ENCODE measurements at places on chromosomes 4 and X.

- ATAC-seq: no peak
These were observed 275.9 kb upstream of the VCX3A start for GRCh38 chrX:6810776-6811175.

DNA sequence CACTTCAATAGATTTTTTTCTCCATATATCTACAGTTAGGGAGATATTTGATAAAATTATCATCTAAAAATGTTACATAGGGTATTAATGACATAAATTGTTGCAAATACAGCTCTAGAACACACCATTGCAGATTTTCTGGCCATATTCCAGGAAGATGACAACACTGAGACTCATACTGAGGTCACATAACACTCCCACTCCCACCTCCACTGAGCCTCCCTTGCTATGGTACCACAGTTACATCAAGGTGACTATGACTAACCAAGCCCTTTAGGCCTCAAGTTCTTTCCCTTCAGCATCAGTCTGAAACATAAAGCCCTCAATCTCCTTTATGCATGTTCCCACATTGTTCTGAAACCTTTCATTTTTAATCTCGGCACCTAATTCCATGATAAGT is 932.0 kb upstream of the IGFBP7 start:
- ATAC-seq: no peak

DNA sequence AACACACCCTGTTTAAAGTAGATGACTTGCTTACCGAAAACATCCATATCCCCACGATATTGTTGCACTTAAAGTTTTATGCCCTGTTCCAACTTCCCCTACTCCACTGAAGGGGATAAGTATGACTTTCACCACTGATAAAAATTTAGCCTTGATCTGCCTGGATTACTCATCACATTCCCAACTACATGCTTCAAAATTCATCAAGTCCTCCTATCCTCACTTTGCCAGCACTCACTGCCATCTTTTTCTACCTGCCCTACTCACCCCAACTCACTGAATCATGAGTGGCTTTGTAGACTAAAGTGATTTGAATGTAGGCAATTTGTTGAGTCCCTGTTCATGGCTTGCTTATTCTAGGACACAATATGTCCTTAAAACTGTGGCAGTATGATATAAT is 12.2 kb upstream of the GPRIN3 start:
- ATAC-seq: no peak

DNA sequence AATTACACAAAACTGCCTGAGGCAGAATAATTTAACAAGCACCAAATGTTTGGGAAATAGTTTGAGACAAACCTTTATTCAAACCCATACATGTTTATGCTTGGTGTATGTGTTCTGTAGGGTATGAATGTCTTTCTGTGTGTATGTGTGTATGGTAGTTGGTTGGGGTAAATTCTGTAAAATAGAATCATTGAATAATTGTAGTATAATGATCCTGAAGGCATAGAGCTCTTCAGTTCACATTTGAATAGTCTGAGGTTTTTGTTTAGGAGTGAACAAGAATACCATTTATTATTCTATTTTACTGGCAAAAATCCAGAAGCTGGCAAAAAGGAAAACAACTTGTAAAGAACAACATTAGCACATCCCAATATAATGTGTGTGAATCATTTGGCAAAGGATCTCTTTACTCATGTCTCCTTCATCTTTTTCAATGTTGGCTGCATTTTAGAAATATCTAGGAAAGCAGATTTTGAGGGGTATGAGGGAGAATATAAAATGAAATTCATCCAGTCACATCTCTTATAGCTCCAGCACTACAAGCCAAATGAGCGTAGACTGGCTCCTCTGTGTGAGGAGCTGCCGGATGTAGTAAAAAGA is 360.0 kb downstream of the CHIC1 start:
- no peak for ATAC-seq

DNA sequence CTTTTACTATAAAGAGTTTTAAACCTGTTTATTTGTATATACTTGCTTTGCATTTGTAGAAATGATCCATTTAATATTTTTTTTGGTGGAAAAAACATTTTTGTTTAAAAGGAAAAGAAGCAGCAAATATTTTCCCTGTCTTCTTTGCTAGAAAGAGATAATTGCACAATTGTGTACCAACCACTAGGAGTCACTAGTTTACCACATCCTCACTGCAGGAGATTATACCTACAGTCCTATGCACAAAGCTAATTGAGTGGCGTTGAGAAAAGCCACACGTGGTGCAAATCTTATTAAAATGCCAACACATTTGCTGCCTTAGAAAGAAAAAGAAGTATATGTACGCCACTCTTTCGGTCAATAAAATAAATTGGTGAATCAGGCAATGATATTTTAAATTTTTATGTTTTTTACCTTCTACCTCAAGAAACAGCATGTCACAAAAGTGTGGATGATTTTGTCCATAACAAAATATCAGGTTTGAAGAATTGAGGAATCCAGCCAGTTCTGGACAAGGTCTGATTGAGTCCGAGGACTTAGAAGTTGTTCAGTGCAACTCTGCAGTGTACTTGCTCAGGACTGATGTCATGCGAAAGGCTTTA is 102.9 kb downstream of the GRXCR1 start:
- ATAC-seq: no peak

- no peak for ATAC-seq
These were observed 5.5 kb upstream of the GSX2 start for GRCh38 chr4:54094451-54094850.

DNA sequence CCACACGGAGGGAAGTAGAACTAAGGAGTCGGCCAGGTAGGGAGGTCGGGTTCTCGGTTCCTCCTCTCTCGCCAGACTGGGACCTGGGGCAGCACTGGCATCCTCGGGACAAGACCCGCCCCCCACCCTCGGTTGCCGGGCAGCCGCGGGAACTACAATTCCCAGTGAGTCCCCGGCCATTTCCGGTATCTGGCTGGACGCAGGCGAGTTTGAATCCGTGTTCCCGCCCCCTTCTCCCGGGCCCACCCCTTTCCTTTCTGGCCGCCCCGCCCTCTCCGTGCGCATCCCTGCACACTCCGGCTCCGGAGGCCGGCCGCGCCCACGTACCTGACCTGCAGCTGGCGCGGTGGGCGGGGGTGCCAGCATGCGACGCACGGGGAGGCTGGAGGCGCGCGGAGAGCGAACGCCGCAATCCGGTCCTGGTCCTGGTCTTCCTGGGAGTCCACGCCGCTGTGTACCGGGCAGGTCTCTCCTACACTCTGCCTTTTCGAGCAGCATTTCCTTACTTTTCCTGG is 10.2 kb upstream of the DLG3 start:
- ATAC-seq: peak; percentile 86

GRCh38 chr4:7932287-7932686 is 7.4 kb downstream of the AFAP1 start:
- ATAC-seq: no peak

GRCh38 chr4:107037199-107037584 is 1.1 kb upstream of the DKK2 start:
- ATAC-seq: no peak

GRCh38 chr4:71878376-71878775 is 94.5 kb upstream of the GC start:
- no peak for ATAC-seq

GRCh38 chr4:25856756-25857155 is 6.0 kb downstream of the SEL1L3 start:
- ATAC-seq: no peak

- no peak for ATAC-seq
These were observed 2.6 kb downstream of the UBE2K start for GRCh38 chr4:39700554-39700953.

GRCh38 chrX:109660435-109661143 is 35.6 kb upstream of the KCNE5 start:
- no peak for ATAC-seq

GRCh38 chr4:43932448-43932847 is 516.2 kb downstream of the KCTD8 start:
- ATAC-seq: no peak

GRCh38 chr4:58739275-58739674 is 1629.1 kb upstream of the IGFBP7 start:
- ATAC-seq: no peak

GRCh38 chrX:145630081-145630480 is 187.5 kb upstream of the SLITRK2 start:
- ATAC-seq: no peak

- peak; percentile 31 for ATAC-seq
These were observed 283.8 kb downstream of the IQCM start for GRCh38 chr4:149531861-149532260.

DNA sequence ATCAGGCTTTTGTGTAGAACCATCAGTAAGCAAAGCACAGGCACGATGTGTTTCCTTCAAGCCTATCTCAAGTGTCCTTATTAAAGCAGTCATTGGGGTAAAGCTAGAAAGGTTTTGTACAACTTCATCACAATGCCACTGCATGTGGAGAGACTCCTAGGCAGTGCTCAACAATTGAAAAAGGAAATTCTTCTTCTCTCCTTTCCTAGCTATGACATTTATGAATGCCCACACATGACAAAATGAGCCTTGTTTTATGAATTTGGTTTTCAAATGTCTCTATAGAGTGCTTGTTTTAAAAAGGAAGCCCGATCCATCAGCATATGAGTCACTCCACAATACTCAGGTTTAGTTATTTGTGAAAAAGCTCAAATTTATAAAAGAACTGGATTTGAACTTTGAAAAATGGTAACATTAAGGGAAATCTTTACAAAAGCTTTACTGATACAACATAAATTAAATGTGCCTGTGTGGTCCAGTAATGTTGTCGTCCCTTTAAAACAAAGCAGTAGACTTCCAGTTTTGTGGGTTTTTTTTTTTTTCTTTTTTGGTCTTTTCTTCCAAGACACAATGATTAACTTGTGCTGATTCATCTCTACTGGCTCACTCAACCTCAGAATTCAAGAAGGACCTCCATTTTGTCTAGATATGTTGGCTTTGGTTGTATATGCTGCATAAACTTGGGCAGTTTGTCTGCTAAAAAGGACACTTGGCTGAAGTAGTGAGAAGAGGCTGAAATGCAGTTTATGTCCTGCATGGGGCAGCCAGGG is 273.8 kb downstream of the GASK1B start:
- no peak for ATAC-seq

DNA sequence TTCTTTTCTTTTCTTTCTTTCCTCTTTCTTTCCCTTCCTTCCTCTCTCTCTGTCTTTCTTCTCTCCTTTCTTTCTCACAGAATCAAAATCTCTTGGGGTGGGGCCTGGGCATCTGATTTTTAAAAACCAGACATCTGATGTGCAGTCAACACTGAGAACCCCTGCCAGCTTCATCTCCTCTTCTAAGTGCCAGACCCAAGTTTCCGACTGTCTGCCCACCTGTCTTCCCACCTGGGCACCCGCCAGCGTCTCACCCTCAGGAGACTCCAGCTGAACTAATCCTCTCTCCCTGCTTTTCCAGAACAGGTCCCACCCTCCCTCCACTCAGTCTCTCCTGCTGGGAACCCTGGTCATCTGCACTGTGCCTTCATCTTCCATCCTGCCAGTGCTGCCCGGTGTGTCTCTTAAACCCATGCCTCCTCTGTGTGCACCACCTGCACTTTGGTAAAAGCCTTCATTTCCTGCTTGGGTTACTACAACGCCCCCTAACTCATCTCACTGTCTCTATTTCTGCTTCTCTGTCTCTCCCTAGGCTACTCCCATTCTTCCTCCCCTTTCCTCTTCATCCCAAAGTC is 2.8 kb downstream of the SOD3 start:
- ATAC-seq: no peak

- ATAC-seq: peak; percentile 38
These were observed 240.6 kb downstream of the CBR4 start for GRCh38 chr4:168769416-168769815.

GRCh38 chr4:47933840-47934239 is 19.5 kb upstream of the NFXL1 start:
- peak; percentile 36 for ATAC-seq

DNA sequence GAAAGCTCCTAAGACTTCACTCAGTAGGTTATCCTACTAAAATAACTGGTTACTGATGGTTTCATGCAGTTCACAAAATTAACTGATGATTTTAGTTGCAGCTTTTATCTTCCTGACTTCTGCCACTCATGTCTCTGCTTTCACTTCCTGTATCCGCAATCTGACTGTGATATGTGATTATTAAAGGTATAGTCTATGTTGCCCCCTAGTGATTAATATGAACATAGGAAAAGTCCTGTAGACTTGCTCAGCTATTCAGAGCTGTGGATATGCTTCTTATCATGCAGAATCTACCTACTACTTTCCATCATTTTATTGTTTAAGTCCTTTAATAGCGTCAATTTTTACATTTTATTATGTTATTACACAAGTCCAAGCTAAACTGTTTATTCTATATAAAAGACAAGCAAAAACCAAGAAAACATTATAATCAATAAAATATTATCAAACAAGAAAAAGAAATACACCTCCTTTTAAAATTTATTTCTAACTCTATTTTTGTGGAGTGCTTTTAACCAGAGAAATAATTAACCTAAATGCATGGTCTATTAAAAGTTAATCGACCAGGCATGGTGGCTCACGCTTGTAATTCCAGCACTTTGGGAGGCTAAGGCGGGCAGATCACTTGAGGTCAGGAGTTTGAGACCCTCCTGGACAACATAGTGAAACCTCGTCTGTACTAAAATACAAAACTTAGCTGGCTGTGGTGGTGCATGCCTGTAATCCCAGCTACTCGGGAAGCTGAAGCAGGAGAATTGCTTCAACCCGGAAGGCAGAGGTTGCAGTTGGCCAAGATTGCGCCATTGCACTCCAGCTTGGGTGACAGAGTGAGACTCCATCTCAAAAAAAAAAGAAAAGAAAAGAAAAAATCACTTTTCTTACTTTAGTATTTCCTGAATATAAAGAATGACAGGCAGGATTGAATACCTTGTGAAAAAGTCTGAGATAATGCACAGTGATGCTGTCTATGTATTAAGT is 40.4 kb upstream of the TLR2 start:
- ATAC-seq: peak; percentile 80

- ATAC-seq: peak; percentile 74
These were observed 405.3 kb upstream of the FAT1 start for GRCh38 chr4:187128976-187129375.

DNA sequence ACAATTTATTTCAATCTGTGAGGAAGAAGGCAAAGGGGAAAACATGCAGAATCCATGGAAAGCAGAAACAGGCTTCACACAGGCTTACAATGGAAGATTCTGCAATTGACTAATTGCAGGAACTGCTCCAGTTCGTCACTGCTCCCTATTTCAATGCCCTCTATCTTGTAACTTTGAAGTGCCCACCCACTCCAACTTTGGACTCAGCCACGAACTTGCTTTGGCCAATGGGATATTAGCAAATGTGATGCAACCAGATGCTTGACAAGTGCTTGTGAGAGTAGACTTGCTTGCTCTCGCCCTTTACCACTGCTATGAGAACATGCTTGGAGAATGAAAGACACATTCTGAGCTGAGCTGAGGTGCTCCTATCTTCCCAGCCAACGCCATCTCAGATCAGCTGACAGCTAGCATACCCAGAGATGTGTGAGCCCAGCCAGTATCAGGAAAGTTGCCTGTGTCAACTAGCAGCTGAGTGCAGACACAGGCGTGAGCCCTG is 105.7 kb upstream of the PTCHD1 start:
- no peak for ATAC-seq

DNA sequence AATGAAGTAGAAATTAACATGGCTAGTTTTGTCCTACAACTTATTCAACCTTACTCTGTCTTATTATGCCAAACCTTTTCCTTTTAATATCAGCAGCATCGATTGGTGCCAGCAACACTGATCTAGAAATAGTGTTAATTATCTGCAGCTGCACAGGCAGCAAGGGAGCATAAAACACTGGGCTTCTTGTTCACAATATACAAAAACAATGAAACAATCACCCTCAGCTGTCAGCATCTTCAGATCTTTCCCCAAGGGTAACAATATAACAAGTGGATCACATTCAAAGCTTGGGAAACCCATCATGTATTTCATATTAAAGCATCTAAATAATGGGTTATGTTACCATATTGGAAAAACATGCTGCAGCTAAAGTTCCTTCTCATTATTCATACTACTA is 238.1 kb downstream of the SPOCK3 start:
- ATAC-seq: no peak
